ENCODE measurements at places on chromosomes 7 and 10.

- DNase-seq, result no peak
These were observed 132.4 kb downstream of the SORCS1 start for GRCh38 chr10:107031931-107032699.

GRCh38 chr7:117023325-117023854 is 70.1 kb downstream of the ST7 start:
- DNase-seq, result peak; percentile 31

DNA sequence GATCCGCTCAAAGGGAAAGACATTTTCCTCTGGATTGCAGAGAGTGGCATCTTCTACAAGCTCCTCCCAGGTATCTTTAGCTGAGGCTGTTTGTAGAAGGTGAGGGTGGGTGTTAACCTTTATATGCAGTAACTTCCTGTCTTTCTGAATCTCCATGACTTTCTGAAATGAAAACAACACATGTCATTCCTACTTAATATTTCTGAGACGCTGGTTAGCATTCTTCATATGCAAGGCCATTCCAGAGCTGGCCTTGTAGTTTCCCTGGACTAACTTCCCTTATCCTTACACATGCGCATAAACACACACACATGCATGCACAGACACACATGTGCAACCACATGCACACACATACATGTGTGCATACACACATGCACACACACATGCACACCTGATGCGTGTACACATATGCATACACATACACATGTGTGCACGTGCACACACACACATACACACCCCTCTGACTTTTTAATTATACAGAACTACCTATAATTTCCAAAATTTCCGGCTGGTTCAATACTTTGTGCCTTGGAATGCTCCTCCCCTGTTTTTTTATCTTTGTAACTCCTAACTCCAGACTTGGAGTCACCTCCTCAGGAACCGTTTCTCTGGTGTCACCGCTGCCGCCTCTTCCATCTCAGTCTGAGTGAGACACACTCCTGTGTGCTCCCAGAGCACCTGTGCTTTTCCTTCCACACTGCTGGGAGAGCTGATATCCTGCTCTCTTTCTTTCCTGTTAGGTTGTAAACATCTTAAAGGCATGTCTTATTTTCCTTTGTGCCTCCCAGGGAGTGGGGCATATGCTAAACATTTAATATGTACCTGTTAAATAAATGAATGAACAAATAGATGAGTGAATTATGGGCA is 55.2 kb downstream of the LRRC18 start:
- no peak for DNase-seq

GRCh38 chr10:132064082-132064755 is 1.5 kb upstream of the JAKMIP3 start:
- no peak for DNase-seq

GRCh38 chr7:128008744-128009143 is 22.5 kb downstream of the LRRC4 start:
- no peak for DNase-seq

DNA sequence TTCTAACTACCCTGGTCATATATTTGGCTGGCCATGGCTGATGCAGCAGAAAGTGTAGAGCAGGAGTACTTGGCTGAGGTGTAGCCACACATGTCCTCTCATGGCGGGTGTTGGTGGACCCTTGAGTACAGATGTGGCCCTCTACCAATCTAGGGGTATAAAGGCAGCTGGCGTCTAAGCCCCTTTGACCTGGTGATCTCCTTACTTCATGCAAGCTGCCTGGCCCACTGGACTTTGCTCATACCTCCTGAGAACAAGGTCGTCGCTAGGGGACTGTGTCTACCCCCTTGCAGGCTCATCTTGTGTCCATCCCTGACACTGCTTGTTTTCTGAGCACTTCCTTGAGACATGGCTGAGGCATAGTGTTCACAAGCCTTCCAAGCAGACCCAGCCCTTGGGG is 287.8 kb downstream of the RPS24 start:
- DNase-seq, result no peak

- DNase-seq, result no peak
These were observed 31.4 kb downstream of the POR start for GRCh38 chr7:75946207-75946855.

GRCh38 chr7:95608359-95609173 is 12.2 kb upstream of the PDK4 start:
- no peak for DNase-seq

GRCh38 chr7:79615466-79615865 is 162.0 kb upstream of the MAGI2 start:
- DNase-seq, result no peak

DNA sequence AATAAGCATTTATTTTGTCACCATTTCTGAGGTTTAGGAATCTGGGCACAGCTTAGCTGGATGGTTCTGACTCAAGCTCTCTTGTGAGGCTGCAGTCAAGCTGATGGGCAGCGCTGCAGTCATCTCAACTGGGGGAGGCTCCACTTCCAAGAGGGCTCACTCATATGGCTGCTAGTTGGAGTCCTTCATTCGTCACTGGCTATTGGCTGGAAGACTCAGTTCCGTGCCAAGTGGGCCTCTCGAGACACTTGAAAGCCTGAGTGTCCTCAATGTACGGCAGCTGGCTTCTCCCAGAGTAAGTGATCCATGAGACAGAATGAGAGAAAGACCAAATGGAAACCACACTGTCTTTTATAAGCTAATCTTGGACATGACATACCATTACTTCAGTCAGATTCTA is 21.6 kb upstream of the COL13A1 start:
- DNase-seq, result no peak

DNA sequence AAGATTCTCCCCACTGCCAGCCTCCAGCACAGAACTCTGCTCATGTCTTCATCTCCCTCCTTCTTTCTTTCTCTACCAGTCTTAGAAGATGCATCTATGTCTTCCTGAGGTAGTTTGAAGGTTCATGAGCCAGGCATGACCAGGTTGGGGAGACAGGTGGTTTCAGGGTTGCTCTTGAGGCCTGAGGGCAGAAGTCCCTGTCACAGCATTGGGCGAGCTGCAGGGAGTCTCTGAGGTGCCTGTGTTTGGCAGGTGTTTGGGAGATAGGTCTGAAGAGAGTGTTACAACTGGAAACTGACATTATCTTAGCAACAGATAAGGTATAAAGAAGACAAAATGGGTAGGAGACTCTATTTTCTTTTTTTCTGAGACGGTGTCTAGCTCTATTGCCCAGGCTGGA is 18.7 kb downstream of the PRSS2 start:
- peak; percentile 34 for DNase-seq

GRCh38 chr10:103102195-103102594 is 90.9 kb downstream of the NT5C2 start:
- DNase-seq, result no peak

GRCh38 chr10:32600317-32600716 is 154.4 kb downstream of the CCDC7 start:
- DNase-seq, result no peak

DNA sequence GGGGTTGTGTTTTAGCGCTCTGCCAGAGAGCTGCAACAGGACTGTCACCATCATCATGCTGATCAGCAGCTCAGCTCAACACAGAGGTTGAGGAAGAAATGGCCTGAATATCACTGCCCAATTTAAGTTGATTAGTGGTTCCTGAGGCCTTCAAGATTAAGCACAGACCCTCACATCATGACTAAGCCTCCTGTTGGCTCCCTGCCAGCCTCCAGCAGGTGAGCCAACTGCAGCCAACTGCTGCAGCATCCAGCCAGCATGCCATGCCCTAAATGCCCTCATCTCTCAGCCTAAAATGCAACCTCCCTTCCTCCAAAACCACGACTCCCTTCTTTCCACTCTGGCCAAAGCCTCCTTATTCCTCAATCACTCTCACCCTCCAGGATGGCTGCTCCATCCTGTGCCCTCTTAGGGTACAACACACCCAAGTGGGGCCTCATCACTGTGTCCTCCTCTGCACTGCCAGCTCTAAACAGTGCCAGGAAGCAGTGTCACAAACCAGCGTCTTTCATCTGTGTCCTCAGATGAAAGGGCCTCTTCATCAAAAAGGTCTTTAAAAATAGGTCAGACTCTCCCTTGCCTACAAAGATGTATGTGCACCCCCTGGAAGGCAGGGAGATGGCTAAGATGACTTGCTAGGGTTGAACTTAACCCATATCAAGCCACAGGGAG is 259.3 kb downstream of the ZEB1 start:
- no peak for DNase-seq

- no peak for DNase-seq
These were observed 67.2 kb upstream of the PPP2R2D start for GRCh38 chr10:131833446-131834080.

- no peak for DNase-seq
These were observed 80.2 kb upstream of the NEBL start for GRCh38 chr10:20977300-20977699.

- DNase-seq, result no peak
These were observed 2.6 kb downstream of the GJD4 start for GRCh38 chr10:35607475-35608327.

DNA sequence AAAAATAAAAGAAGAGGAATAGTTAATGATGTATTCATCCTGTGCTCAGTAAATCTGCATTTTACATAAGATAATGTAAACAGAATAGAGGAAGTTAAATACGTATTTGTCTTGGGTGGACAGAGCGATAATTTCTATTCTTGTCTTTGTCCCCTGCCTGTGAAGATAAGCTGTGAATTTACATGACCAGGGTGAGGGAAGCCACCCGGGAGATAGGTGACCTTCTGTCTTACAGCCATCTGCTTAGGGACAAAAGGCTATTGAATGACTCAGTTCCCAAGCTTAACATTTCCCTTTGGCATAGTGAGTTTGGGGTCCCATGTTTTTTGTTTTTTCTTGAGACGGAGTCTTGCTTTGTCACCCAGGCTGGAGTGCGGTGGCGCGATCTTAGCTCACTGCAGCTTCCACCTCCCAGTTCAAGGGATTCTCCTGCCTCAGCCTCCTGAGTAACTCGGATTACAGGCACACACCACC is 88.7 kb upstream of the KCTD7 start:
- DNase-seq, result no peak

DNA sequence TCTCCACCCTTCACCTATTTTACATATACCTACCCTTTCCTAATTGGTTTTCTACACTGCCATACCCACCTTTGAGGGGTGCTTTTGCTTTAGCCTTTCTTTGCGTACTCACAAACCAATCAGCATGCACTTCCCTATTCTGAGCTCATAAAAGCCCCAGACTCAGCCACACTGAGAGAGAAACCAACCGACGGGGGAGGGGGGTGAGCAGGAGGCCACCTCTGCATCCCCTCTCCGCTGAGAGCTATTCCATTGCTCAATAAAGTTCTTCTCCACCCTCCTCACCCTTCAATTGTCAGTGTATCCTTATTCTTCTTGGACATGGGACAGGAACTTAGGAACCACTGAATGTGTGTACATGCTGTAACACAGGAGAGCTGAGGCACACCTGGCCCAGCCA is 9.0 kb upstream of the FKBP9 start:
- DNase-seq, result no peak

DNA sequence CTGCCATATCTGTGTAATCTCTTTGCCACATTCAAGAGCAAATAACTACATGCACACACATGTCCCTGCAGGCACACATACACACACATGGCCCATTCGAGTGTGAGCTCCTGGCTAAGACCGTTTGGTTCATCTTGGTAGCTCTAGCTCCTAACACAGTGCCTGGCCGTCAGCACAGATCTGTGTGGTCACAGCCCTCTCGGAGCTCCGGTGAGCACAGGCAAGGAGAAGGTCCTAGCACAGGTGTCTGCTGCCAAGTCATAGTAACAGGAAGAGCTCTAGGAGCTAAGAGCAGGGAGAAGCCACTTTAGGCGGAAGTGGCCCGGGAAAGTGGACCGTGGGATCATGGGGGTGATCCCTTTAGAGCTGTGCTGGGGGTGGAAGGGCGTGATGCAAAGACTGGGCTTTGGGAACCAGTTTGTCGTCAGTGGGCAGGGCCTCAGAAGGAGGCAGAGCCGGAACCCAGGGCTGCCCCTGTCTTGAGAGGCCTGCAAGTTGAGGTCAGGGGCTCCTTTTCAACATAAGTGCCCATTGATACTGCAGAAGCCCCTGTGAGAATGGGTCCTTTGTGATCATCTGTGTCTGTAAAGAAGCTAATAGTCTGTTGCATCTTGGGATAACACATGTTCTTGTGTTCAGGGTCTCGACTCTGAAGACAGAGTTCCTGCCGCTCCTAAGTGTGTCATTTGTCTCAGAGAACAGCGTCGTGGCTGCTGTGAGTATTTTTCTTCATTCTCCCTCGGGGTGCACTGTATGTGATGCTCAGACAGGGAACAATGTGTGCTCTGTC is 16.6 kb upstream of the ARPC1B start:
- no peak for DNase-seq

DNA sequence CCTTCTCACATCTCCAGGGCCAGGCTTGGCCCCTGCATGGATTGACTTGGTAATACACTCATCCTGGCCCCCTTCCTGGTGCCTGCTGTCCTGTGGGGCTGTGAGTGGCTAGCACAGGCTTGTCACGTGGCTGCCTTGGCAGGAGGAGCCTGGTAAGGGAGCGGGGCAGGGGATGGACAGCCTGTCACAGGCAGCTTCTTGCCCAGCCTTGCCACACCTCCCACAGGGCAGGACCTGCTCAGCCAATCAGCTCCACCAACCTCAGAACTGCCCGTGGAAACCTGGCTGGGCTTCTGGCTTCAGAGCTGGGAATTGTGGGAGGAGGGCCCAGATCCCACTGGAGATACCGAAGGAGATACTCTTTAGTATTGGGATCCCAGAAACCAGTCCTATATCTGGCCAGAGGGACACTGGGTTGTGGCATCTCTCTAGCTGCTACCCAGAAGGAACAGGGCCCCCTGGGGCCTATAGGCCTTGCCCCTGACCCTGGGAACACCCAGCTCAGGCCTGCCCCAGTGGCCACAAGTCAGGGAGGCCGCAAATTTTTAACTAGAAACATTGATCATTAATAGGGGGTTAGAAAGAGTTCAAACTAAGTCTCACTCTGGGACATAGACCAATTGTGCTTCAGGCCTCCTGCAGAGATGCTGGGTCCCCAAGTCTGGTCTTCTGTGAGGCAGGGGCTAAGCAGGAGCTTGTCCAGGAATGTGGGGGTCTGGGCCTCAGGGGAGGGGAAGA is at the start of gene HOGA1:
TSS of gene HOGA1 (plus strand) at position 330 of the 738 bp plus-strand sequence. CDS start at position 645, 315 bp downstream.
- DNase-seq, result no peak

Measured in activated CD4-positive, alpha-beta T cell treated with anti-CD3 and anti-CD28 coated beads, Interleukin-10, Interleukin-2, amounts not matched to agents 100 ng/mL and 50 ng/mL, durations not matched to agents 16 hours and 8 hours (primary cell).